ENCODE measurements at places on chromosomes 4 and X.

DNA sequence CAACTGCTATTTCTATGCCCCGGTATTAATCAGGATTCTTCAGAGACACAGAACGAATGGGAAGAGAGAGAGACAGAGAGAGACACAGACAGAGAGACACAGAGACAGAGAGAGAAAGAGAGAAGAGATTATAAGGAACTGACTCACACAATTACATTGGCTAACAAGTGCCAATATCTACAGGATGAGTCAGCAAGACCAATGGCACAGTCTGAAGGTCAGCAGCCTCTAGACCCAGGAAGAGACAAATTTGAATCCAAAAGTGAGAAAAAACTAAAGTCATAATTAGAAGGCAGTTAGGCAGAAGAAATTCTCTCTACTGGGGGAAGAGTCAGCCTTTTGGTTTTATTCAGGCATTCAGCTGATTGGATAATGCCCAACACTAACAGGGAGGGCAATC lies 187.3 kb downstream of the MAB21L2 start:
- no peak for DNase-seq

- no peak for DNase-seq
Measured at GRCh38 chr4:157775971-157776370, 396.9 kb downstream of the GASK1B start.

- no peak for DNase-seq
Measured at GRCh38 chr4:5952286-5952974, 59.5 kb upstream of the CRMP1 start.

GRCh38 chr4:6783111-6783981 lies 819 bp downstream of the KIAA0232 start:
- DNase-seq = peak; percentile 60

Measured in NCI-H2171 treated with DMSO at 0.1 percent for 48 hours (cell line).